ENCODE measurements at places on chromosomes 6 and 20.

- no peak for DNase-seq
Observed at GRCh38 chr6:144895313-144896278, 610.5 kb downstream of the UTRN start.

DNA sequence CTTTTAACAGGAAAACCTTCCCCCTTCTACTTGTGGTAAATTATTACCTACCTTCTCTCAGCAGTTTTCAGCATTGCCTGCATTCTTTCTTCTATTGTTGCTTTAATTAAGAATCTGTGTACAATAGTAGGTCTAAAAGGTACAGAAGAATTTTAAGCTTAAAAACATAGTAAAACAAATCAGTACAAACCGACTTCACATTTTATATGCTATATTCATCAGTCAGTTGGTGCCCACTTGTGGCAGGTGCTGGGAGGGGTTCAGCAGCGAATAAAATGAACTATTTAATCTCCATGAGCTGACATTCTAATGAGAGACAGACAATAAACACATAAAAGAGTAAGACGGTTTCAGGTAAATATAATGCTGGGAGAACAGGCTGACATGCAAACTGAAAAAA is 73.4 kb upstream of the FBXO30 start:
- DNase-seq = peak; percentile 12

DNA sequence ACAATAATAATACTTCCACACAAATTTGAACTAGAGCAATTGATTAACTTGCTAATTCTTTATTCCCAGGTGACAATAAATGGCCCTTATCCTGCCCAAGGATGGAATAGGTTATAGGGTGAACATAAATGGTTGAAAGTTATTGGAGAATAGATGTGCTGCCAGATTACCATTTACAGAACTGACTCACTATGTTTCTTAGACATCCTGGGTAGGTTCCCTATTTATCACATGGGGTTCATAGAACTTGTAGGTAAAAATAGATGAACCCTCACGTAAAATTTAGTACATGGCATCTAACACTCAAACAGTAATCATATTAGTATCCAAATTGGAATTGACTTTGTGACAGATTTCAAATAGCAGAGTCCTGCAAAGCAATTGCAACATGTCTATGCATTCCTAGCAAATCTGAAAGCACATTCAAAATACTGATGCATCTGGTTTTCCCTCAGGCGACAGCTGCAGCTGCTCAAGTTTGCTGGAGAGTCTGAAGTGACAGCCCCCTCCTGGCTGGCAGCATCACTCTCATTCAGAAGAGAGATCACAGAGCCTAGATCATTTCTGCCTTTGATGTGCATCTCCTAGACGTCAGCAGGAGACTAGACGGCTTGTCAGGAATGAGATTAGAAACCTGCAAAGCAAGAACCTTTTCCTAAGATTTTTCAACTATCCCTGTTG is 80.2 kb upstream of the RNF217 start:
- no peak for DNase-seq

- no peak for DNase-seq
Observed at GRCh38 chr6:148516217-148516616, 173.6 kb downstream of the SASH1 start.

GRCh38 chr6:145787688-145788087 is 26.9 kb downstream of the FBXO30 start:
- DNase-seq = no peak

DNA sequence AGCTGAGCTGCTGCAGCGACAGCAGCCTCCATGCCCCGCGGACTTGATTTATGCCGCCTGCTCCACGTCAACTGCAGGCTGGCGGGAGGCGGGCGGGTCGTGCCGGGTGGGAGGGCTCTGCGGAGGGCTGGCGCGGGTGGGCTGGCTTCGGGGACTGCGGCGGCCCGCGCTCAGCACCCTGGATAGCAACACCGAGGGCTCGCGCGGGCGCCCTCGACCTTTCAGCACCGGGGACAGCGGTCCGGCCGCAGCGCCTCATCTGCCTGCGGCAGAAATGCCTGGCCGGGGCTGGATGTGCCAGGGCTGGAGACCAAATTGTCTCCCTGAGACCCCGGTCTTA is 792 bp downstream of the SNAP25 start:
- peak; percentile 62 for DNase-seq

GRCh38 chr6:166737261-166737660 is 110.2 kb upstream of the RPS6KA2 start:
- DNase-seq = peak; percentile 19
